Activated CD4-positive, alpha-beta T cell treated with anti-CD3 and anti-CD28 coated beads, Interleukin-2, Interleukin-4, amounts not matched to agents 100 ng/mL and 50 ng/mL, durations not matched to agents 16 hours and 8 hours (primary cell): ENCODE measurements at places on chromosomes 2 and 18.

GRCh38 chr2:29729932-29730331, 191.5 kb downstream of the ALK start:
- DNase-seq: no peak

- DNase-seq: no peak
These were observed 70.5 kb downstream of the ID2 start for GRCh38 chr2:8752385-8752784.

DNA sequence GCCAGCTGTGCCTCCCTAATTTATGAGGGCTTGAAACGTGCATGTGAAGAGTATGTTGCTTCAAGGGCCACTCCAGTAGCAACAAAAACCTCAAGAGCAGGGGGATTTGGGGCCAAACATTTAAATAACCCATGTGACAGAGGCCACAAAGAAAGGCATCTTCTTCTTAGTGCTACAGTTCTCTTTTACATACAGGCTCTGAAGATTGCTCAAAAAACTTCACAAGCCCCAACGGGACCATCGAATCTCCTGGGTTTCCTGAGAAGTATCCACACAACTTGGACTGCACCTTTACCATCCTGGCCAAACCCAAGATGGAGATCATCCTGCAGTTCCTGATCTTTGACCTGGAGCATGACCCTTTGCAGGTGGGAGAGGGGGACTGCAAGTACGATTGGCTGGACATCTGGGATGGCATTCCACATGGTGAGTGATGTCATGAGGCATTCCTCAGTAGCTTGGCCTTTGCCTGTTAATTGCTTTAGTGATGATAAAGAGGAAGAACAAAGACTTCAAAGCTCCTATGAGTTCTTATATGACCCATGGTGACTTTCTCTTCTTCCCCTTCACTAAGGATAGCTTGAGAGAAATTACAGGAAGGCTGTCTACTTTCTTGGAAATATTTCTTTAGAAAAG, 40.1 kb downstream of the NRP2 start:
- no peak for DNase-seq

DNA sequence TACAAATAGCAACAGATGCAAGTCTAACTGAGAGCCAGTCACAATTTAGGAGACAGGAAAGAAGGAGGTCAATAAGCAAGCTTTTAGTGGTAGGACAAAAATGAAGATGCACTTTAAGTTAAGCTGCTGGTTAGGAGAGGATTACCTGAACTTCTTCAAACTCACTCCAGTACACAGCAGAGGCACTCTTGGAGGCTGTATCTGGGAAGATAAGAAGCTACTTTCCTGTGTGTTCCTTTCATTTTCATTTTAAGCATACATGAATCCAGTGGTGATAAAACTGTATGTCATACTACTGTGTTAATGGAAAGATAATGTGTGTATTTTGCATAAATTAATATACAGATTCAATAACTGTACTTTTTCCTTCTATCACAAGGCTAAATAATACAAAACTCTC, 49.6 kb downstream of the HYCC2 start:
- no peak for DNase-seq

- DNase-seq: peak; percentile 58
These were observed 20.0 kb upstream of the PTPN2 start for GRCh38 chr18:12904012-12904516.

- DNase-seq: no peak
These were observed 103.7 kb upstream of the THOC1 start for GRCh38 chr18:371609-371982.

DNA sequence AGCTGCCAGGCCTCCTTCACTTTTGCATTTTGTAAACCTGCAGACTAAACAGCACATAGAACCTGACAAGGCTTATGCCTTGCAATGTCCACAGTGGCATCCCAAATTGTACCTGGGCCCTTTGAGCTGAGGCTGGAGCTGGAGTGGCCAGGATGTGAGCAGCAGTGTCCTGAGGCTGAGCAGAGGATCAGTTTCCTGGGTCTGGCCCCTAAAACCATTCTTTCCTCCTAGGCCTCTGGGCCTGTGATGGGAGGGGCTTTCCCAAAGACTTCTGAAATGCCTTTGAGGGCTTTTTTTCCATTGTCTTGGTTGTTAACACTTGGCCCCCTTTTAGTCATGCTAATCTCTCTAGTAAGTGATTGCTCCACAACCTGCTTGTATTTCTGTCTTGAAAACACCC, 32.8 kb downstream of the FSIP2 start:
- DNase-seq: no peak

- no peak for DNase-seq
These were observed 285.1 kb downstream of the SLC4A3 start for GRCh38 chr2:219912491-219912921.

DNA sequence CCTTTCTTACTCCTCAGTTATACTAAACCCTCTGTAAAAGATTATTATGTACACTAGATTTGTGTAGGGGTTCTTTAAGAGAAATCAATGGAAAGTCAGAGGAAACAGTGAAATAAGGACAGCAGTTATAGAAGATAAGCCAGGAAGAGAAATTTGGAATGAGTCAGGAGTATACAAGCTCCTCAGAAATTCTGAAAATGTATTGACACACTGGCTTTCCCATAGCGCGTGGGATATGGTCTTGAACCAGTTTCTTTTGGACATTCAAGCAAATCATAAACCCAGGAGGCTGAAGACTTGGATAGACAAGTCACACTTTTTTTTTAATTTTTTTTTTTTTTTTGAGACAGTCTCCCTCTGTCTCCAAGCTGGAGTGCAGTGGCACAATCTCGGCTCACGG, 316.1 kb upstream of the MMADHC start:
- DNase-seq: no peak

- DNase-seq: no peak
These were observed 100.9 kb downstream of the WDSUB1 start for GRCh38 chr2:159185401-159186130.

DNA sequence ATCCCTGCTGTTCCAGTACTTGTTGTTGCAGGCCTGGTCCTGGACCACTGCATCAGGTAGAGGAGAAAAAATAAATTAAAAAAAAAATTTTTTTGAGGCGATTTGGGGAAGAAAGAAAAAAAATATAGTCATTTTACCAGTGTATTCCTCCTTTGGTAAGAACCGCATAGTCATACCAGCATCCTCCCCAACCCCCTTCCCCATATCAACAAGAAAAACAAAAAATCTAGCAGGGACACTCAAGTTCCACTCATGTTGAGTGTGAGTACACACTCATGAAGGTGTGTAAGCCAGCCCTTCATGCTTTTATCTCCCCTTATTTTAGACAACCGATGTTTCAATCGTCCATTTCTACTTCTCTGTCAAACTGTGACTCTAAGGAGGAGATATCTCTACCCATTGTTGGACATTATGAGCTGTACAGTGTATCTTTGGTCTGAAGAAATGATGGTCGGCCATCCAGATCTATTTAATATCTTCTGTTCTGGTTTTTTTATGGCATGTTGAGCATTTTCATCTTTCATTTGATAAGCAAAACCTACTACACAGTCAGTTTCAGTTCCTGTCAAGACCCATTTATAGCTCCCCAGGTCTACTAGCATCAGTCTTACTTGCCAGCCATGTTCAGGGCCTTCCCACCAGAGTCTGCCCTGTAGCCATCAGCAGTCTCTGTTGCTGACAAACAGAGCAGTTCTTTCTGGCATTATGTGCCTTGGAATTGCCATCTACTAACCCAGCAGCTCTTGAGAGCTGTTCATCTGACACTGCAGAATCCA, 20.0 kb downstream of the ELP2 start:
- DNase-seq: no peak

DNA sequence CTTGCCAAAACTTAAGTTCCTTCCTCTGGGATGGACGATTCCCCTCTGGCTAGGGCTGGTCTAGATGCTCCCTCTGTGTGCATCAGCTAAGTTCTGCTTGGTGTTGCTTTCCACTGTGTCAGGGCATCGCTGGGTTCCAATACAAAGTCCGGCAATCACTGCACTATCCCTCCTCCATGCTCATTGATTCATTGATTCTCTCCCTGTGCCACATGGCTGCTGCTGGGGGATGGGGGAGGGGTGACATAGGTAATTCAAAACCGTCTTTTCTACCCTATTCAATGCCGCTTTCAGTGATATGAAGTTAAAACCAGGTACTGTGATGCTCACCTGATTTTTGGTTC, 22.8 kb downstream of the IL1RN start:
- DNase-seq: no peak

GRCh38 chr2:42376758-42377157, 15.7 kb upstream of the COX7A2L start:
- no peak for DNase-seq

- DNase-seq: no peak
These were observed 3.1 kb upstream of the INPP5D start for GRCh38 chr2:233056961-233057605.

DNA sequence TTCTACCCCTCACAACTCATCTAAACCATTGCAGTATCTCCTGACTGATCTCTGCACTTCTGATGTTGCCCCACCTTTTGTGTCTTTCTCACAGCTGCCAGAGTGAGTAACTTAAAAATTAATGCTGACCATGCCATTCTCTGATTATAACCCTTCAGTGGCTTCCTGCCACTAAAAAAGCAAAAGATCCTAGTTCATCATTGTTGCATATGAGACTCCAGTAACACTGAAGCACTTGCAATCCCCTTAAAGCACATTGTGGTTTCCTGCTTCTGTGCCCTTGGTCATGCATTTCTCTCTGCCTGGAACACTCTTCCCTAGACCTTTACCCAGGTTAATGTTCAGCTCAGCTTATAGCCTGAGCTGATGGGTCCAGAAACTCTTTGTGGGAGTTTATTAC, 95.1 kb upstream of the WDSUB1 start:
- no peak for DNase-seq

DNA sequence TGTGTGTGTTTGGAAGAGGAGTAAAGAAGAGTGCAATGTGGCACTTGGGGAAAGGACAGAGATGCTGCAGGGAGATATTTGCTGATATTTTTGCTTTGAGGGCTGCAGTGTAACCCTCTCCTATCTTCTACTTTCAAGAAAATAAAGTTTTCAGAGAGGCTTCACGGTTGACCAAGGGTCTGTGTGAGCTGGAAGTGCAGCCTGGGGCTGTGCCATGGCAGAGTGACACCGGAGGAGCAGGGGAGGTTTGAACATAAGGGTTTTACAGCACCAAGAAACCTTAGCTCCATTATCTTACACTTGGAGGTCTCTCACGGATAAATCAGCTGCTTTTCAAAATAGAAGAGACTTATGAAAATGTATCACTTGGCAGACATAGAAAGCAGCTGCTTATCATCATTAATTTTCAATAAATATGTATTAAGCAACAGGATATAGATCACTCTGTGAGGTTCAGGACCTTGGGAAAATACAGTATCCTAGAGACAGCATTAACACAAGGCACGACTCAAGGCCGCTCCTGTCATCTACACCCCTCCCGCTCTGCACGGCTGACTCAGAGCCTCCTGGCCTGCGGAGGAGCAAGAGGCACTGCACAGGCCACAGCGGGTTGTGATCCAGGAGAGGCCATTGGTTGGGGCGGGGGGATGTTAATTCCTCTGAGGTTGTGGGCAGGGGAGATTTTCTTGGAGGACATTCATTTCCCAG, 127.8 kb downstream of the COPS8 start:
- no peak for DNase-seq
